Dermis blood vessel endothelial cell (primary cell): ENCODE measurements at places on chromosomes 1 and 21. TPM values are rescaled to one million over a fixed set of nuclear protein-coding genes. Genes with fewer than 3 reads are reported as not detected.
A peak's percentile ranks its signal among the peaks of the same experiment; 100 is the strongest.

The RAB4A gene
- 22.1 and 25.8 TPM in 2 replicates for total RNA-seq

The RIPK4 gene
- total RNA-seq, result 0.09 and 0.51 TPM in 2 replicates

The SLFNL1 gene
- total RNA-seq, result 0.19 and 0.51 TPM in 2 replicates

The GPR157 gene
- 4.3 and 7.0 TPM in 2 replicates for total RNA-seq

DNA sequence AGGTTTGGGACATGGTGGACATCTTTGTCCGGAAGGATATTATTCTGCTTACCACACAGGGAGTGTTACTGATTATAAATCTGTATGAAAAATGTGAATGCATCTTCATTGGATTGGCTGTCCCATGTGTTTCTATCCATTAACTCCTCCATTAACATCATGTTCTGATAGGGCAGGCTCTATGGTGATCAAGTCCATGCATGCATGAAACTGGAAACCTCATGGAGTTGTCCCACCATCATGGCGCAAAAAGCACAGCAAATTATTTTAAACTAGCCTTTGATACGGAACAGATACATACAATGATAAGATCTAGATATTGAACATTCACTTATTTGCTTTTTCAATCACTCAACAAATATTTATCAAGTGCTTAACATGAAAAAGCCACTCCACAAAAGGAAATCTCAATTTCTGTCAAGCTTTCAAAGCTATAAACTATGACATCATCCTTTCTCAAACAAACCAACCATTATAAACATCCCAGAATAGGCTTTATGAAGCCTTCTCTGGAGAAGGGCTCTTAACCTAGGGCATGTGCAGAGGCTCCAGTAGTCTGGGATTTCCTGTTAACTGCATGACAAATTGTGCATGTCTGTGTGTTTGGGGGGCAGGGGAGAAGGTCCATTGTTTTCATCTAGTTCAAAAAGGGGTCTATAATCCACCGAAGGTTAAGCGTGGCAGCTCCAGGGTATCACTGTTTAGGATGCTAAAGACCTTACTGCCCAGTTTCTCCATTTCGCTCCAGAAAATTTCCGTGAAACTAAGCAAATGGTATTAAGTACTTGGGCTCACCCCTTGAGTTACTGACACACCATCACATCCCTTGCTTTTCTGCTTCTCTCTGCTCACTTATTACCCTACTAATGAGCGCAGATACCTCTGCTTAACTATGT is 46.1 kb downstream of the ADAMTS1 start:
- DNase-seq, result no peak

The OR6N1 gene
- not detected in 2 replicates for total RNA-seq

- peak; percentile 54 for DNase-seq
These were observed 2.2 kb downstream of the CAMK1G start for GRCh38 chr1:209585672-209586071.

The ADGRL4 gene
- 157 and 322 TPM in 2 replicates for total RNA-seq

DNA sequence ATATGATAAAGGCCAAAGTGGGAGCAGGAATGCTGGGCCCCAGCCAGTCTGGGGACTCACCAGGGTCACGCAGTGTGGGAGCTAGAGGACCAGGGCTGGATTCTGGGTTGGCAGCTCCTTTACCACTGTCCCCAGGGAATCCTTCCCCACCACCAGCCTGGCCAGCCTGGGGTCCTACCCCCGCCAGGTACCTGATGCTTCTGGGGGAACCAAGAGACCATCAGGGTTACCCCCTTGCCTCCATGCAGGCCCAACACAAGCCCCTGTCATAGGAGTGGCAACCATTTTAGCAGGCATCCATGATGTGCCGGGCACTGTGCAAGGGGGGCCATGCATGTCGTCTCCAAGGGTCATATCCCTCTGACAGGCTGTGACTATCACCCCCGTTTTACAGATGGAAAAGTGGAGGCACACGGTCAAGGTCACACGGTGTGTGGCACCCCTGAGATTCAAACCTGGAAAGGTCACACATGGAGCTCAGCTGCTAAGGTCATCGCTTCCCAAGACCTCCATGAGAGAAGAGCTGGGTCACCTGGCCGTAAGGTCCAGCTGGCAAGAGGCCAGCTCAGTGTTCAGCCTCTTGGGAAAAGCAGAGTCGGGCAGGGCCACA is 16.4 kb downstream of the RUNX3 start:
- no peak for DNase-seq

DNA sequence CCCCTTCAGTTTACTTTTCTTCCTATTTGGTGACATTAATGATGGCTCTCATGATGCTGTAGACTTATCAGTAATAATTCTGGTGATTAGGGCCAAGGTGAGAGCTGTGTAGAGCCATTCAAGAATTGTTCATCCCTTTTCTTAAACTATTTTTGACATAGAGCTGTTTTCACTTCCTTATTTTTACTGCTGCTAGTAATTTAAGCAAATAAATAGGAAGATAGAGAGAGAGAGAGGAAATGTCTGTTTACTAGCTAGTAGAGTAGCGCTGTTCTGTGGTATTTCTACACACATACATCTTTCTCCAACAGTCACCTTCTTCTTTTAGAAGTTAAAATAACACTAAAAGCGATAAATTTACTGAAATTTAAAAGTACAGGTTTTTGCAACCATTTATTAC is 678.0 kb upstream of the ZP4 start:
- DNase-seq, result no peak

GRCh38 chr1:231020139-231020601 is 19.9 kb downstream of the FAM89A start:
- DNase-seq, result peak; percentile 70
